COR-L47 (cell line): ENCODE measurements at places on chromosomes 4 and X.

- no peak for DNase-seq
Observed at GRCh38 chr4:37400241-37400881, 155.8 kb downstream of the NWD2 start.

DNA sequence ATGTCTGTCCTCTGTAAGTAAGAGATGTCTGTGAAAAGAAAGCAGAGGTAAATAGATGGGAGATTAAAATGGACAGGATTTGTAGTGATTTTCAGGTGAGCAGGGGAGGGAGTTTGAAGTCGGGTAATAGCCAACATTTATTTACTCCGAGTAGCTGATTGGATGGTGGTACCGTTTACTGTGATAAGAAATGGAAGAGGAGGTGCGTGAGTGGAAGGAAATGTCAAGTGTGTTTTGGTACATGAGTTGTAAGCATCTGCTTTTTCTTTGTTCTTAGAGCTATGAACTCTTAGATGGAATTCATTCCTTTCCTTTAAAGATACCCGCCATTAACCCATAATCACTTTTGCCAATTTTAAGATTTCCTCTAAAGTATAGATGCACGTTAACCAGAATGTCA is 45.5 kb downstream of the SGMS2 start:
- no peak for DNase-seq

DNA sequence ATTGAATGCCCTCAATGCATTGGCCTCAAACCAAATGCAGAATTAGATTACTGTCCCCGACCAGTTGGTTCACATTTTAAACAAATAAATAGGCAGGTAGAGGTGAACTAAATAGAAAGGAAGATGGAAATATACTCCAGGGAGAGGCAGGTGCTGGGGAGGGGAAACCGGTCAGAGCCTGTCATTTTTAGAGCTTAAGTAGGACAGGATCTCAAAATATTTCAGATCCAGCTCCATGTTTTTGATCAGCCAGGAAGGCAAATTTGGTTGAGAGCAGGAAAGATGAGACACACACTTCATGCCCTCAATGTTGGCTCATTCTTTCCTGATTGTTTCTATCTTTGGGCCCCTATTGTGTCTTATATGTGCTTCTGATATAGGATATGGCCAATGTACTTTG is 206.7 kb downstream of the SHROOM3 start:
- DNase-seq, result no peak

- no peak for DNase-seq
Observed at GRCh38 chr4:177861551-177862094, 419.4 kb upstream of the AGA start.

- no peak for DNase-seq
Observed at GRCh38 chr4:3388471-3389232, 53.1 kb upstream of the HGFAC start.

DNA sequence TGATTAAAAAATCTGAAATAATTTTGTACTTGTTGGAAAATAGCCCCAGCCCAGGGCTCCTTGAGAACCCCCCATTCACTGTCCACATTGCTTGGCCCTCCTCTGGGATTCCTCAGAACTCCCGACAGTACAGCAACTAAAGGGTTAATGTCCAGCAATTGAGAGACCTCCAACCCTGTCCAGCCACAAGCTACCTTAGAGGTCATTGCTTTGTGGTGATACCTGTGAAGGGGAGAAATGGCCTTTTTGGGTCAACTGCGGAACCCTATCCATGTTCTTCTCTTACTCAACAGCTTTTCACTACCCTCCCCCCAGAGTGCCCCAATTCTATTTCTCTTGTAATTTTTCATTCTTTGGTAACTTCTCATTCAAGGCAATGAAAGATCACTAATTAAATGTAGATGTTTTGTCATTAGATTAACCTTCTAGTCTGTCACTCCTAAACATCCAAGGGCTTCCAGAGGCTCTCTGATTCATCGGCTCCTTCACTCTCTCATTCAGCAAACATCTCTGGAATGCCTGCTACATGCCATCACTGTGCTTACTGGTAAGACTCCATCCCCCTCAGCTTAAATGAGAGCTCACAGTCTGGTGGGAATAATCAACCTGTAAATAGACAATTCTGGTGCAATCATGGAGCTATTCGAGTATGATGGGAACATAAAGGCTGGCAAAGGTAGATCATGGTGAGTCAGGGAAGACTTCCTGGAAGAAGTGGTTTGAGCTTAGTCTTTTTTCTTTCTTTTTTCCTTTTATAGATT is 241.4 kb upstream of the PGRMC2 start:
- DNase-seq, result no peak

DNA sequence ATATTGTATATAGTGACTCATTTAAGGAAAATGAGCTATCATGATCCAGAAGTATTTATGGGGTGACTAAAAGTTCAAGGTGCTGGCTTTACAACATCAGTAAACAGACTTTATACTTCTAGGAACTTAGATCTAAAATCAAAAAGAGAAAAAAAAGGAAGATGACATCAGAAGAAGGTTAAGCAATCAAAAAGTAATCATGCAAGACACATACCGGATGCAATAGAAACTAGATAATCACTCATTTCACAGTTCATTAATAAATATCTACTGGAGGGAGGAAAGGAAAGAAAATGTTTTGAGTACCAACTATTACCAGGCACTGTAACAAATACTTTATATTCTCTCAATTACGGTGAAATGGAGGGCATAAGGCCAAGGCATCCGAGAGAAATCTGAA is 276.4 kb downstream of the SPRY1 start:
- no peak for DNase-seq

- DNase-seq, result peak; percentile 1
Observed at GRCh38 chrX:132631579-132632232, 142.9 kb upstream of the MBNL3 start.

- DNase-seq, result no peak
Observed at GRCh38 chr4:16464651-16465050, 238.4 kb upstream of the TAPT1 start.

DNA sequence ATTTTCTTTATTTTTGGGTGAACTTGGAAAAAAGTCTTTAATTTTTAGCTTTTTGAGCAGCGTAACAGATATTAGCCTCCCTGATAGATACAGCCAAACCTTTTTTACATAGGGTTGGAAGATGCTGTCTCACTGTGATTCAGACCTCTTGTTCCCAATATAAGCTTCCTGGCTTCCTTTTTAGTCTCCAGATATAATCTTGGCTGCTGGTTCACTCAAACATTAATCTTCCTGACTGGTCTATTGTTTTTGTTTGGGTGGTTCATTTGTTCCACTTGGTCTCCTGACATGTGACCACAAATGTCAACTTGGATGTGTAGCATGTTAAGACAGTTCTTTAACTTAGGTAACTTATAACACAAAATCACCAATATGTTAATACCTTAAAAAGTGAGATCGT is 23.0 kb downstream of the RPA4 start:
- DNase-seq, result no peak

GRCh38 chrX:120462370-120462769 is 6.7 kb downstream of the LAMP2 start:
- no peak for DNase-seq

GRCh38 chrX:30538271-30538670 is 39.3 kb downstream of the TASL start:
- DNase-seq, result no peak

- no peak for DNase-seq
Observed at GRCh38 chr4:168876106-168876505, 133.9 kb downstream of the CBR4 start.

DNA sequence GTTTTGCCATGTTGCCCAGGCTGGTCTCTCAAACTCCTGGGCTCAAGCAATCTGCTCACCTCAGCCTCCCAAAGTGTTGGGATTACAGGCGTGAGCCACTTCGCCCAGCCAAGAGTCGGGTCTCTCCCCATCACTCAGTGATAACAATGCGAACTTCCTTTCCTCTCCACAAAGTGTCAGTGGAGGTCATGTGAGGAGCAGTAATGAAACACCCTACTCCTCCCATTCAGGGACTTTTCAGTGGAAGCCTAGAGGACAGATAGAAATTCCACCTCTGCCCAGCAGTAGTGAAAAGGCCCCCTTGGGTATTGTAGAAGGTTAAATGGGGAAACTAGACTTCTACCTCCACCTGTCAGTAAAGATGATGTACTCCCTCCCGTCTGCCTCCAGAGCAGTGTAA is 141.9 kb upstream of the STK26 start:
- no peak for DNase-seq

DNA sequence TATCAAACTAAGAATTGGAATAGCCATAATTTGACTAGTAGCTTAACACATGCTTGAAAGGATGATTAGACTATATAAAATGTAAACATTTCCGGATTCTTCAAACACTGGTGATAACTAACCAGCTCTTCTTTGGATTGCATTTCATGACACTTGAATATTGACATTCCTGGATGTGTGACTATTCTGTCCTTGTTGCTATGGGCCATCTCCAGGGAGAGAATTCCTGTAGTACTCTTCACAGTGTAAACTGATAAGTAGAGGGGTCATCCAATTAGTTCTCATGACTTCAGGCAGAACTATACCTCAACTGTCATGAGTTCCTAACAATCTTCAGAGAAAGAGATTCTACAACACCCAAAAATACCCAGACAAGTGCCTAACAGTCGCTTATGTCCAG is 1026.7 kb upstream of the TENM3 start:
- DNase-seq, result no peak

DNA sequence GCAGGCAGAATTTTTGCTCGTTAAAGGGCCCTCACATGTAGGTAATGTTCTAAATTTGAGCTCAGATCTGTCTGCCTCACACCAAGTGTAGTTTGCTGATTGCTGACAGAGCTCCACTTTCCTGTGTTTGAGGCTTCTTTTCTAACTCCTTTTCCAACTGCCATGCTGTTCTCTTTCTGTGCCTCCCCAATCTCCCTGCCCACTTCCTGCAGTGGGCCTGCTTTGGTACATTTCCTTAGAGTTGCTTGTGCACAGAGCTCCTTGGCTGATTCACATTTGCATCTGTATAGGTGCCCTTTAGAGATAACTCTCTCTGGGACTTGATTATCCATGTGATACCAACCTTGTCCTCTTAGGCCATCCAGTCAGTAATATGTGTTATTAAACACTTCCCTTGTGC is 4.5 kb downstream of the MED28 start:
- no peak for DNase-seq

- no peak for DNase-seq
Observed at GRCh38 chr4:100017637-100018310, 67.7 kb upstream of the H2AZ1 start.

- peak; percentile 19 for DNase-seq
Observed at GRCh38 chr4:82043081-82043808, 330.5 kb downstream of the HNRNPD start.

GRCh38 chr4:119521268-119521667 is 107.3 kb downstream of the PDE5A start:
- no peak for DNase-seq

GRCh38 chrX:69323786-69324720 is 158.8 kb upstream of the PJA1 start:
- DNase-seq, result no peak

DNA sequence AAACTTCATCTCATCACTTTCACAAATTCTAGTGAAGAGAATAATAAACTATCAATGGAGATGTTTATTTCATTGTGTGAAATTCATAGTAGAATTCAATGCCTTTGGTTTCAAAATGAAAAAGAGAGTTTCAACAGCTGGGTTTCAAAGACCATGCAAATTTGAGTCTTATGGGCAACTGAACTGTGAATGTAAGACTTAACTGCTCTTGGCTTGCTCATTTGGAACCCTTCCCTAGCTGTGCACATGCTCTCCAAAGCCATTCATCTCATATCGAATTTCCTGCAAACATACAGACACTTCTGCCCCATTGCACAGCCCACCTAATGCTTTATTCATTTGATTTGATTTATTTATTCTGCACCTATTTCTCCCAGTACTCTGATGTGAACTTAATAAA is 154.5 kb downstream of the GRXCR1 start:
- no peak for DNase-seq

GRCh38 chr4:165096776-165097175 is 15.9 kb downstream of the TMEM192 start:
- DNase-seq, result no peak

- DNase-seq, result no peak
Observed at GRCh38 chrX:110699109-110699508, 96.5 kb downstream of the CHRDL1 start.

- no peak for DNase-seq
Observed at GRCh38 chr4:42654631-42655268, 2.2 kb downstream of the ATP8A1 start.

- peak; percentile 11 for DNase-seq
Observed at GRCh38 chrX:45515262-45516215, 314.9 kb upstream of the DIPK2B start.

- no peak for DNase-seq
Observed at GRCh38 chr4:1168191-1169101, 3.9 kb downstream of the SPON2 start.

GRCh38 chr4:22246847-22247246 is 269.0 kb downstream of the ADGRA3 start:
- no peak for DNase-seq

DNA sequence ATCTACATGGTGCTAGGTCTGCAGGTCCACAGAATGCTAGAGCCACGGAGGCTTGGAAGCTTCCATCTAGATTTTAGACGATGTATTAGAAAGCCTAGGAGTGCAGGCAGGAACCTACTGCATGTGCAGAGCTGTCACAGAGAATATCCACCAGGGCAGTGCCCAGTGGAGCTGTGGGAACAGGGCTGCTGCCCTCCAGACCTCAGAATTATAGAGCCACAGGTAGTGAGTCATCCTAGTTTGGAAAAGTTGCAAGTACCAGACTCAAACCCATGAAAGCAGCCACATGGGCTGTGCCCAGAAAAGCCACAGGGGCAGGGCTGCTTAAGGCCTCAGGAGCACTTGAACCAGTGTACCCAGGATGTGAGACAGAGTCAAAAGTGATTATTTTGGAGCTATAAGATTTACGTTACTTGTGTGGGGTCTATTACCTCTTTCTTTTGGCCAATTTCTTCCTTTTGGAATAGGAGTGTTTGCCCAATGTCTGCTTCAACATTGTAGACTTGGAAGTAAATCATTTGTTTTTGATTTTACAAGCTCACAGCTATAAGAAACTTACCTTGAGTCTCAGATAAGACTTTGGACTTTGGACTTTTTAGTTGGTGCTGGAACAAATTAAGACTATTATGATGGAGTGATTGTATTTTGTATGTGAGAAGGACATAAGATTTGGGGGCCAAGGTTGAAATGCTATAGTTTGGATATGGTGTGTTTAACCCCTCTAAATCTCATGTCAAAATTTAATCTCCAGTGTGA is 143.5 kb upstream of the CHRDL1 start:
- no peak for DNase-seq

GRCh38 chrX:14398725-14399124 is 130.6 kb upstream of the GLRA2 start:
- no peak for DNase-seq

DNA sequence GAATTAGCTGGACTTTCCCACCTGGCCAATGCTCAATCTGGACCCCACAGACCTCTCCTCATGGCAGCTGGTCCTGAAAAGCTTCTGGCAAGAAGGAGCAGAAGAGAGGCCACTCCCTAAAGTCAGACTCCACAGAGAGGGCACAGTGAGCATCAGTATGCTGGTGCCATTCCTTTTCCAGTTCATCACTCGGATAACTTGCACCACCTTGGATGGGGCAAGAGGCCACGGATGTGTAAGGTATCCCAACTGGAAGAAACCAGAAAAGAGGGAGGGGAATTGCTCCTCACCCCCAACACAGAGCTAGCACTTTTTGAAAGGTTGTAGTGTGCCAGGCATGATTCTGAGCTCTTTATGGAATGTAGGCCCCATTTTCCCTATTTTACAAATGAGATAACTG is 85.9 kb downstream of the STK32B start:
- DNase-seq, result no peak
